Effector memory CD4-positive, alpha-beta T cell (primary cell): ENCODE measurements at places on chromosomes 1 and 21.
A peak's percentile ranks its signal among the peaks of the same experiment; 100 is the strongest.

DNA sequence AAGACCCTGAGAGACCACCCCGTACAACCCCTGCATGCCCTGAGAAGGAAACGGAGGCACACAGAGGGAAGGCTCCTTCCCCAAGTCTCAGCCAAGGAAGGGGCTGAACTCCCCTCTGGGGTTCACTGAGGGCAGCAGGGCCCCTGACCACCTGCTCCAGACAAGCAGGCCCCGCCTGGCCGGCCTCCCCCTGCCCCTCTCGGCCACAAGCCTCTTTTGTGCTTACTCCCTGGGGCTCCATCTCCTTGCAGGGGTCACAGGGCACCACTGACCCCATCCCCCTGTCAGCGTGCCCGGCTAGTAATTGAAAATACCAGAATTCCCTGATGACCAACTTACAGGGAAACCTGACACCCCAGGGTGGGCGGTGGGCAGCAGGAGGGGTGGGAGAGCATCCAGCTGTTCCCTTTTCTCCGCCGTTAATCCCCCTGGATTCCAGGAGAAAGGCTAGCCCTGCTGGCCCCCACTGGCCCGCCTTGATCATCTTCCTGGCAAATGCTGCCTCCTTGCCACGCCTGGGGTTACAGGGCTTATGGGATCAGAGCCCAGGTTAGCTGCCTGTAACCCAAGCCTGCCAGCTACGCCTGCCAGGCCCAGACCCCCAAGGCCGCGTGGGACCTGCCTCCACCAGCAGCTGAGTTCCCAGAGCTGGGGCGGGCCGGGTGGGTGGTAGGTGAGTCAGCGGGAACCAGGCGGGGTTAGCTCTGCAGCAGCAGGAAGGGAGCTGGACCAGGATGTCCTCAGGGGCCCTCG is 96.1 kb downstream of the LACTBL1 start:
- no peak overlapping the region for H3K27ac ChIP-seq
- no peak overlapping the region for H3K4me3 ChIP-seq
- no peaks in the 10 kb centered on the region for H3K4me1 ChIP-seq
- H3K27me3 ChIP-seq = no peaks in the 10 kb centered on the region
- H3K36me3 ChIP-seq = no peaks in the 10 kb centered on the region

DNA sequence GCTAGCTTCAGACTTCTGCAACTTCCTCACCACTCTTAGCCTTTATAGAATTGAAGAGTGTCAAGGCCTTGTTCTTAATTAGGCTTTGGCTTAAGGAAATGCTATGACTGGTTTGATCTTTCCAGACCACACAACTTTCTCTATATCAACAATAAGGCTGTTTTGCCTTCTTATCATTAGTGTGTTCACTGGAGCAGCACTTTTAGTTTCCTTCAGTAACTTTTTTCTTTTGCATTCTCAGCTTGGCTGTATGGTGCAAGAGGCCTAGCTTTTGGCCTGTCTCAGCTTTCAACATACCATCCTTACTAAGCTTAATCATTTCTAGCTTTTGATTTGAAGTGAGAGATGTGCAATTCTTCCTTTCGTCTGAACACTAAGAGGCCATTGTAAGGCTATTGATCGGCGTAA is 8.6 kb downstream of the PRKACB start:
- peaks cover 4% of the 10 kb centered on the region for H3K36me3 ChIP-seq
- peaks cover 39% of the 10 kb centered on the region for H3K4me1 ChIP-seq
- no peak for DNase-seq
- H3K4me3 ChIP-seq = no peak overlapping the region
- no peak overlapping the region for H3K27ac ChIP-seq

DNA sequence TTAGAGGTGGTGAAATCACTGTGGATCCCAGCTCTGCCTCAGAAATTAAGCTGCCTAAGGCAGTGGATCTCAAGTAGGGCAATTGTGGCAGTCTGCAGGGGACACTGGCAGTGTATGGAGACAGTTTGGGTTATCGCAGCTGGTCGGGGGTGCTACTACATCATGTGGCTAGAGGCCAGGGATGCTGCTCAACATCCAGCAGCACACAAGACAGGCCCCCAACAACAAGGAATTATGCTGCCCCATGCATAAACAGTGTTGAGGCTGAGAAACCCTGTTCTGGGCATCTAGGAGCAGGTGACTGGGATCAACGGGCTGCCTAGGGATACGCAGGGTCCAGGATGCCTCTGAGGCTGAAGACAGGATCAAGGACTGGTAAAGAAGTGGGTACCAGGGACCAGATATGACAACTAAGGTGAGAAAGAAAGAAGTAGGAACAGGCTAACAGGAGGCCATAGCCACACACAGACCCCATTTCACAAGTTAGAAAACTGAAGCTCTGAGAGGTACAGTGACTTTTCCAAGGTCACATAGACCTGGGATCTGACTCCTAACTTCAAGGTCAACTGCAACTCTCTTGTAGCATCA is 8.7 kb downstream of the BATF3 start:
- no peaks in the 10 kb centered on the region for H3K36me3 ChIP-seq
- H3K27me3 ChIP-seq = no peaks in the 10 kb centered on the region
- H3K27ac ChIP-seq = no peak overlapping the region
- no peaks in the 10 kb centered on the region for H3K4me1 ChIP-seq
- no peak overlapping the region for H3K4me3 ChIP-seq

- no peaks in the 10 kb centered on the region for H3K4me1 ChIP-seq
- no peaks in the 10 kb centered on the region for H3K27me3 ChIP-seq
- H3K36me3 ChIP-seq = no peaks in the 10 kb centered on the region
- no peak overlapping the region for H3K4me3 ChIP-seq
- DNase-seq = no peak
These were observed 21.0 kb downstream of the SLC27A3 start for GRCh38 chr1:153795934-153796785.

DNA sequence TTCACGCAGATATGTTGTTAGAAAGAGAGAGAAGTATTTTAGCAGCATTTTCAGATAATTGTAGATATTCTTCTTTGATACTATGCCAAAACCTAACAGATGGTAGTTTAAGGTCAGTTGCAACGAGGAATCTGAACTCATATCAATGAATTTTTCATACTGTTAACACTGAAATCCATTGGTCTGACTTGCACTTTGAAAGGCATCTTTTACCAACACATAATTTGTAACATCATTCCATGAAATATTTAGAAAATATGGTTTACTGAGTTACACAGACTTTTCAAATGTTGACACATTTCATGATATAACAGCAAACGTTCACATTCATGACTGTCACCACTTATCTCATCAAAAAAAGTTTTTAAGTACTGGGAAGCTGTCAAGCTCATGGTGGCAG is 4.6 kb downstream of the ACBD6 start:
- H3K36me3 ChIP-seq = peaks cover 7% of the 10 kb centered on the region
- H3K27ac ChIP-seq = no peak overlapping the region
- H3K4me3 ChIP-seq = no peak overlapping the region
- H3K4me1 ChIP-seq = peaks cover 5% of the 10 kb centered on the region
- no peak for DNase-seq

GRCh38 chr1:228392111-228392936 is 14.3 kb downstream of the TRIM11 start:
- H3K27me3 ChIP-seq = no peaks in the 10 kb centered on the region
- H3K4me3 ChIP-seq = no peak overlapping the region
- no peak for DNase-seq
- peaks cover 34% of the 10 kb centered on the region for H3K36me3 ChIP-seq

DNA sequence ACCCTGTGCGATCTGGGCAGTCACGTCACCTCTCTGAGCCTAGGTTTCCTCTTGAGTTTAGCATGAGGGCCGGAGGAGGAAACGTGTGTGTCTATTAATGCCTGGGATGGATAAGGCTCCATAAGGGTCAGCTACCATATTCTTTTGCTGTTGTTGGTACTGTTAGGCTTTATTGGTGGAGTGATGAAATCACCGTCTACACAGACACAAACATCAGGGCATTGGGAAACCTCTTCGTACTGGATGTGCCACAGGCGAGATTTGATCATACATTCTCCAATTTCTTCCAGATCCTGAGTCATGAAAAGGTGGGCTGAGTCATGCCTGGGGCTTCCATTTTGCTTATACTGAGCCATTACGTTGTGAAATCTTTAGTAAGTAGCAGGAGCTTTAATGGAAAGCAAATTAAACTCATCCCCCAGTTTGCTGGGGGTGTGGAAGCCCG is 24.9 kb upstream of the GRHL3 start:
- no peak overlapping the region for H3K27ac ChIP-seq
- DNase-seq = no peak

DNA sequence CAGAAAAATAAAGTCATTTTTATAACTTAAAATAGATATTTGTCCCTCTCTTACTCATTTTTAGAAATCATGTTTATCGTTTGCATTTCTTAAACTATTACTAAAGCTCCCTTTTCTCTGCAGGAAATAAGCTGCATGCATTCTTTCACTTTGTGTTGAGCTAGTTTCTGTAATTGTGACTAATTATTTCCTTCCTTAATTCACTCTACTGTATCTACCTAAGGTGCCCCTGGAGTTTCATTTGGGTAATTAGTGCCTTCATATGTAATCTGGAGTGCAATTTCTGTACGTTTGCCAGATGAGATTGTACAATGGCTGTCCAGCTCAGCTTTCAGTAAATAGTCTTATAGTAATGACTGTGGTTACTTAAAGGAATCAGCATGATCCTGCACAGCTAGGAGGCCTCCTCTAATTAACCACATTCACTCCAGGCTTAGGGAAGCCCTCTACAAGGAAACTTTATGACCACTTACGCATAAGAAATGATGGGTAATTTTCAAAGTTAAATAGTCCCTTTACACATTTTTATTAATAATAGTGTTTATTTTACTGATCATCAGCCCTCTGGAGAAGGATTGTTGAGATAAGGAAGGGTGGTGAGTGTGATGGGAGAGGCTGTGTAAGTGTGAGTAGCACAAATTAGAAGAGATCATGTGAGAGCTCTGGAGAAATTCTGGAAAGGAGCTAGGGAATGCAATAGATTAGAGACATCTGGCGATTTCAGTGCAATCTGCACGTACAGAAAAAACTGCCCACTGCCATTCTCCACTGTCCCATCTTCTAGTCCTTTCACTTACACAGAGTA is 86.8 kb downstream of the LRRC8C start:
- peaks cover 5% of the 10 kb centered on the region for H3K36me3 ChIP-seq
- no peak overlapping the region for H3K4me3 ChIP-seq
- no peak for DNase-seq
- no peaks in the 10 kb centered on the region for H3K27me3 ChIP-seq
- H3K27ac ChIP-seq = peak overlapping the region; percentile 54

- H3K4me1 ChIP-seq = no peaks in the 10 kb centered on the region
- no peaks in the 10 kb centered on the region for H3K36me3 ChIP-seq
- no peak for DNase-seq
- no peak overlapping the region for H3K4me3 ChIP-seq
- no peak overlapping the region for H3K27ac ChIP-seq
- no peaks in the 10 kb centered on the region for H3K27me3 ChIP-seq
These were observed 134.2 kb downstream of the RWDD3 start for GRCh38 chr1:95368178-95368577.

DNA sequence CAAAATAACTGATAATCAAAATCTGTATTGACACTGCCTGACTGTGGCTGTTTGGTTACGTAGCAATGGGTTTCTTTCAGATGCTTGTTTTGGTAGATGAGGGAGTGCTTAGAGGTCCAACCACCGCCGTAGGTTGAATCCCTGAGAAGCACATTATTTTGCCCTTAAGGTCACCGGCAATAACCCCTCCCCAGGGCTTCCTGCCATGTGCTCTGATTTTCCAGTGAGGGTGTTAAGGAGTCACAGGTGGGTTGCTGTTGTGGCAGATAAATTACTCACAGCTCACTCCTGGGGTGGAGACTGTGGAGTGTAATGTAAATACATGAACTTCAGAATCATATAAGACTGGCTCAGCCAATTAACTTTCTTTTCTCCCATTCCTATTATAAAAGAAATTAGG is 81.5 kb upstream of the ZP4 start:
- H3K4me1 ChIP-seq = no peaks in the 10 kb centered on the region
- no peaks in the 10 kb centered on the region for H3K36me3 ChIP-seq
- no peak for DNase-seq
- no peak overlapping the region for H3K27ac ChIP-seq
- H3K4me3 ChIP-seq = no peak overlapping the region
- H3K27me3 ChIP-seq = no peaks in the 10 kb centered on the region

GRCh38 chr21:38691631-38692030 is 114.1 kb upstream of the ETS2 start:
- H3K27ac ChIP-seq = no peak overlapping the region
- no peaks in the 10 kb centered on the region for H3K27me3 ChIP-seq
- DNase-seq = no peak
- no peaks in the 10 kb centered on the region for H3K4me1 ChIP-seq
- H3K36me3 ChIP-seq = no peaks in the 10 kb centered on the region

GRCh38 chr1:37868466-37868865 is 9.1 kb upstream of the MTF1 start:
- no peaks in the 10 kb centered on the region for H3K4me1 ChIP-seq
- H3K4me3 ChIP-seq = no peak overlapping the region
- no peak overlapping the region for H3K27ac ChIP-seq
- no peak for DNase-seq
- no peaks in the 10 kb centered on the region for H3K27me3 ChIP-seq

GRCh38 chr21:38888991-38889561 is 83.3 kb downstream of the ETS2 start:
- no peaks in the 10 kb centered on the region for H3K36me3 ChIP-seq
- no peaks in the 10 kb centered on the region for H3K4me1 ChIP-seq
- H3K4me3 ChIP-seq = no peak overlapping the region
- no peak for DNase-seq
- H3K27me3 ChIP-seq = no peaks in the 10 kb centered on the region

DNA sequence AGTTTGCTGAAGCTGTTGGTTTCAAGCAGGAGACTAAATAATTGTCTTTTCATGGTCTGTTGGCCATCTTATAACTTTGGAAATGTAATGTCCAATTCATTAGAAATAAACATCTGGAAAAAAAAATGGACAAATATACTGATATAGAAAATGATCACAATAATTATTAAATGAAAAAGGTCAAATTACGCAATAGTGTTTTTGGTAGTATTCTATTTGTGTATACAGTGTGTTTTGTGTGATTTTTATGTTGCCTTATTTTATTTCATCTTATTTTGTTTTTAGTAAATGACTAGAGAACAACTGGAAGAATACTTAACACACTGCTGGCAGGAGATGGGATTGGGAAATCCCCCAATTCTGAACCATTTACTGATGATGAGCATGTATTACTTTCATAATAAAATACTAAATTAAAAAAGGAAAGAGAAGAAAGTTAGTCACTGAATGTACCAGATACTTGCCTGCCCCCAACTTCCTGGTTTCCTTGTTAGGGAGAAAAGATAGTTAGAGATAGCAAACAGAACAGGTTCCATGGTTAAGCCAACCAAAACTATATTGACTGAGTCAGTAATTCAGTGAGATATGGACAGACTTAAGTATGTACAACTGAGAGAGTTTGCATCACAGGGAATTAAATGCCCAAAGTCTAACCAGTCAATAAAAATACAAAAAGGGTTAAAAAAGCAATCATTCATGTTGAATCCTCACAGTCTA is 24.0 kb upstream of the SAMD13 start:
- no peak overlapping the region for H3K27ac ChIP-seq
- no peaks in the 10 kb centered on the region for H3K4me1 ChIP-seq
- no peaks in the 10 kb centered on the region for H3K36me3 ChIP-seq
- no peak overlapping the region for H3K4me3 ChIP-seq
- DNase-seq = no peak
